ENCODE measurements at places on chromosomes 7 and 10. TPM values are rescaled to one million over a fixed set of nuclear protein-coding genes. Genes with fewer than 3 reads are reported as not detected.
A peak's percentile ranks its signal among the peaks of the same experiment; 100 is the strongest.

The ANXA11 gene
- total RNA-seq: 97.7 TPM

The GIMAP2 gene
- 24.9 TPM for total RNA-seq

The NKX1-2 gene
- not detected for total RNA-seq

GRCh38 chr10:90998733-90999511 lies 78.0 kb upstream of the ANKRD1 start:
- no peak overlapping the region for H3K4me3 ChIP-seq
- no peak for DNase-seq
- H3K36me3 ChIP-seq: no peaks in the 10 kb centered on the region
- H3K27ac ChIP-seq: no peak overlapping the region
- H3K27me3 ChIP-seq: no peaks in the 10 kb centered on the region

- no peak for DNase-seq
- H3K27me3 ChIP-seq: no peaks in the 10 kb centered on the region
- peaks cover 1% of the 10 kb centered on the region for H3K4me1 ChIP-seq
- no peak overlapping the region for H3K4me3 ChIP-seq
- H3K36me3 ChIP-seq: no peaks in the 10 kb centered on the region
Measured at GRCh38 chr7:21656081-21656480, 113.2 kb downstream of the DNAH11 start.

DNA sequence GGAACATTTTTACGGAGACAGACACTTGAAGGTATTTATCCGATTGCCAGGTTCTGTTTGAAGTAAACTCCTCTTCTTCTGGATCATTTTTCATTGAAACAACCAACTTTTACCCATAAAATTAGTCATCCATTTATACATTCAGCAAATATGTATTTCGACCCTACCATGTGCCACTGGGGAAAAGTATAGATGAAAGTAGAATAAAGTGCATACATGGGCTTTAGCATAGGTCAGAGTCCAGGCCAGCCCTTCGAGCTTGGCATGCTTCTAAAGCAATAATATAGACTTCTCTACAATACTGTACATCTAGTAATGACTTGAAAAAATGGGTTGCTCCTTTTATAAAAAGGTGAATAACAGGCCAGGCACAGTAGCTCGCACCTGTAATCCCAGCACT lies 10.1 kb downstream of the SLC25A16 start:
- no peak for DNase-seq
- H3K27ac ChIP-seq: no peak overlapping the region

DNA sequence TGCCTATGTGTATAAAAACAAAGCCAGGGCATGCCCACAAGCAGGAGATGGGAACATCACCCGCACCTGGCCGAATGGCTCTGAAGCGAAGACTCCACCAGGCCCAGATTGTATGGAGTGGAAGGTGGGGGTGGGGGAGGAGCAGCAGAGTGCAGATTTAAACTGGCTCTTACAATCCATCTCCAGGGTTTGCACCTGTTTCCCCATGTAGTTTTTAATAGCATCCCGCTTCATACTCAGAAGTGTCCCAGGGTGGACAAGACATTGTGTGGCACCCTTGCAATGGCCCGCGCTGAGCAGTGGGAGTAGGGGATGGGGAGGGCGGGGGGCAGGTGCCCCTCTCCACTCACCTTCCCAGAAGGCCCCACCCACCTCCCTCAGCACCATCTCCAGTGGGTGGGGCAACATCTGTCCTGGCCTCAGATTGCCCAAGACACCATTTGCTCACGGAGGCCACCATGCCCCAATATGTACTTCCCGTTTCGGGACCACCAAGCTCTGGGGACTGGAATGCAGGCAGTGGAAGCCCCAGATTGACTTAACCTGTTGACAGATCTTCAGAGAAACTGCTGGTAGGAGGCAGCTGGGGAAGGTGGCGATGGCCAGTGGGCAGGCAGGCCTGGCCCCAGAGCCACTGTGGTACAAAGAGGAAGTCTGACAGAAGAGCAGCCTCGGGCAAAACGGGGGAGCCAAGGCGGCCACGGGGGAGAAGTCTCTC lies 23.0 kb downstream of the VSIR start:
- H3K4me1 ChIP-seq: peaks cover 21% of the 10 kb centered on the region
- no peaks in the 10 kb centered on the region for H3K36me3 ChIP-seq
- DNase-seq: no peak
- H3K27ac ChIP-seq: peak overlapping the region; percentile 90
- no peaks in the 10 kb centered on the region for H3K27me3 ChIP-seq
- H3K4me3 ChIP-seq: no peak overlapping the region

DNA sequence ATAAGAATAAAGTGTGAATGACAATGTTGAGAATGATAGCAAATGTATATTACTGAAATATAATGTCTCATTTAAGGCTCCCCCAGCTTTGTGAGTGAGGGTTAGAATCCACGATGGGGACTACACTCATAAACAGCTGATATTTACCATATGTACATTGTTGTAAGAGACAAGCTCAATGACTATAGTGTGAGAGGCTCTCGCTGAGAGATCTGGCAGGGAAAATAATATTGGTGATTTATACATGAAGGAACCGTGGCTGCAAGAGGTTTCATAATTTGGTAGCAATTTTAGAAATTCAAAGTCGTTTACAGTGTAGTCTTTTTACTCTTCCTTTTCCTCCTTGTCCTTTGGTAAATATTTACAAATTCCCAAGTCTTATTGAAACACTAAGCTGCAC lies 342.2 kb upstream of the AKR1E2 start:
- H3K27ac ChIP-seq: no peak overlapping the region
- DNase-seq: peak; percentile 63
- no peaks in the 10 kb centered on the region for H3K4me1 ChIP-seq
- H3K4me3 ChIP-seq: no peak overlapping the region

The MRC1 gene
- 14.0 TPM for total RNA-seq

GRCh38 chr7:150621376-150621775 lies 10.8 kb downstream of the GIMAP6 start:
- no peak overlapping the region for H3K27ac ChIP-seq
- no peaks in the 10 kb centered on the region for H3K4me1 ChIP-seq
- no peaks in the 10 kb centered on the region for H3K27me3 ChIP-seq
- no peak for DNase-seq
- H3K4me3 ChIP-seq: no peak overlapping the region

GRCh38 chr7:11604505-11604904 lies 227.5 kb downstream of the THSD7A start:
- peak; percentile 16 for DNase-seq
- no peak overlapping the region for H3K4me3 ChIP-seq
- H3K36me3 ChIP-seq: no peaks in the 10 kb centered on the region
- no peaks in the 10 kb centered on the region for H3K27me3 ChIP-seq

- H3K4me3 ChIP-seq: no peak overlapping the region
- peak; percentile 66 for DNase-seq
- H3K36me3 ChIP-seq: no peaks in the 10 kb centered on the region
- H3K27me3 ChIP-seq: no peaks in the 10 kb centered on the region
Measured at GRCh38 chr10:71985542-71986250, 21.5 kb downstream of the CHST3 start.

The TCAF2 gene
- 4.4 TPM for total RNA-seq

DNA sequence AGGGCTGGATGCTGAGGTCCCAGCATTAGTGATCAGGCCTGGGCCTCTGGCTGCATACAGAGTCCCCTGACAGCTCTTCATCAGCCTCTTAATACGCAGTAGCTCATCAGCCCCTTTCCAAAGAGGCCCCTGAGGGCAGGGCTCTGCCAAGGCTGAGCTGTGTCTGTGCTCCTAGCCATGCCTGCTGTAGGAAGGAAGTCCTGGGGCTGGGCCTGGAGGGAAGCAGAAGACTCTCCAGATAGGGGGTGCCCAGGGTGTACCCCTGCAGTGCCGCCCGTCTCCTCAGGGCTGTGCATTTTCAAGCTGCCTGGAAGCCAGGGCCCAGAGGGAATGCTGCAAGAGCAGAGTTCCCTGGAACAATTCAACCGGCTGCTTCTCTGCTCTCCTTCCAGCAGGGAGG lies 7.3 kb upstream of the RET start:
- no peaks in the 10 kb centered on the region for H3K36me3 ChIP-seq
- H3K4me1 ChIP-seq: no peaks in the 10 kb centered on the region
- H3K4me3 ChIP-seq: no peak overlapping the region

DNA sequence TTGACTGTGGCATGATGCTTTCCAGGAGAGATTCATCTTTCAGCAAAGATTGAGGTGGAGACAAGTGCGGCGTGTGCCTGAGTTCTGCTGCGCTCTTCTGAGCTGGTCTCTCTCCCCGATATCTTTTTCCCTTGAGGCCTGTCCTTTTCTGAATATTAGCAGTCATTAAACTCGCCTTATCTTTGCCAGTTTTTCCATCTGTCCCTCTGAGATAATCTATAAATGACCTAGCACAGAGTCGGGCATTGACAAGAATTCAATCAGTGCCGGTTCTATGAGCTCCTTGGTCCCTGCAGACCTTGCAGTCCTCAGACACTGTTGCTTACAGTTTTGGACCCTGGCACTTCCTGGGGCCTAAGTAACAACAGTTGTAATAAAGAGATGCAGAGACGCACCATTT lies 89.7 kb upstream of the IKZF1 start:
- DNase-seq: no peak
- H3K36me3 ChIP-seq: no peaks in the 10 kb centered on the region
- H3K27me3 ChIP-seq: no peaks in the 10 kb centered on the region
- no peaks in the 10 kb centered on the region for H3K4me1 ChIP-seq

DNA sequence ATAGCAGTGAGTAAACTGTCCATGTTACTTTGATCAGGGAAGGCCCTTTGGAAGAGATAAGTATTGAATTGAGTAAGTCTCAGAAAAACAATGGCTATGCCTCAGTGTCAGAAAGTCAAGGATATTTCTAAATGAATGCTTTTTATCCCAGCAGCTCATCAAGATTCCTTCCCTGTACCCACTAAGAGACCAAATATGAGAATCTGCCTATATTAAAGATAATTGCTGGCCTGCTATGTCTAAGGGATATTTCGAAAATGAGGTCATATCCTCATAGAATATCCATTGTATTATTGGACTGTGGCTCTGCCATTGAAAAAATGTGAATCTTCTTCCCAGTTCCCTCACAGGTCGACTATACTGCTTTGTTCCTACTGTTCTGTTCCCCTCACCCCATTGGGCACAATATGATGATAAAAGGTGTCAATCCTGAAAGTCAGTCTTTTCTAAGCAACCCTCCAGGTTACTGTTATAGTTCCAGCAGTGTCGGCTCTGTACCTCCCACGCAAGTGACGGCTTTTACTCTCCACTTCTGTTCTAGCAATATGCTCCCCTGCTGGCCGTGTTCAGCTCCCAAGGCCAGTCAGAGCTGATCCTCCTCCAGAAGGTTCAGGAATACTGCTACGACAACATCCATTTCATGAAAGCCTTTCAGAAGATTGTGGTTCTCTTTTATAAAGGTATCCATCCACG lies 51.7 kb downstream of the BZW2 start:
- DNase-seq: no peak
- peaks cover 35% of the 10 kb centered on the region for H3K36me3 ChIP-seq
- no peak overlapping the region for H3K27ac ChIP-seq
- H3K4me3 ChIP-seq: no peak overlapping the region

- DNase-seq: no peak
- H3K27ac ChIP-seq: no peak overlapping the region
Measured at GRCh38 chr7:55557666-55558188, 14.6 kb downstream of the VOPP1 start.

GRCh38 chr7:126700807-126701604 lies 551.7 kb downstream of the GRM8 start:
- H3K4me3 ChIP-seq: no peak overlapping the region
- DNase-seq: peak; percentile 15
- H3K4me1 ChIP-seq: no peaks in the 10 kb centered on the region
- H3K27ac ChIP-seq: no peak overlapping the region
- H3K27me3 ChIP-seq: no peaks in the 10 kb centered on the region

The BLNK gene
- 7.8 TPM for total RNA-seq

DNA sequence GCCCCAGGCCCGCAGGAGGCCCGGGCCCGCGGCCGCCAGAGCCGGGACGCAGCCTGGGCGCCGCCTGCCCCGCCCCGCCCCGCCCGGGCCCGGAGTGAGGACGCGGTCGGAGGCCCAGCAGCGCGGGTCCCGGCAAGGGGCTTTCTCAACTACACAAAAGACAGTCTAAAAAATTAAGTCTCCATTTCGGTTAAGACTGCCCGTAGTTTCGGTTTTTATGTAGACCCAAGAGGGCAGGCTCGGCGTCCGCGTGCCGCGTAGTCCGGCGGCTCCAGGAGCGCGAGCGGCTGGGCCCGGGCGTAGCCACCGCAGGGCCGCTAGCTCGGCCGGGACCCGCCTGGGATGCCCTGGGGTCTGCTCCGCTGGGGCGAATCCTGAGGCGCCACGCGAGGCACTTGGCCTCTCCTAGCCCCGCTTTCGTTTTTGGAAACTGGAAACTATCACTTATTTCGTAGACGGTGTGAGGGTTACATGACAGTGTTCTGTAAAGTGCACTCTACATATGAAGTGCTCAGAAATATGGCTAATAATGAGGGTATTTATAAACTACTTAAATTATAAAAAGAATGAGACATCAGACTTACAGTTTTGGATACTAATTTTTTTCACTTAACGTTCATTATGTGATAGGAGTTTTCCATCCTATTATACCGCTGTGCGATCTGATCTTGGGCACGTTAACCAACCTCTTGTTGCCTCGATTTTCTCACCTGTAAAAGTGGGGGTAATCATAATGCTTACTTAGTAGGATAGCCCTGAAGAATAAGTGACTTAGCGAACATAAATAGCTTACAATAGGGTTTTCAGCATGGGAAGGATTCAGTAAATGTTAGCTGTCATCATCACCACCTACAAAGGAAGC lies 573 bp downstream of the BLVRA start:
- DNase-seq: peak; percentile 75
- peak overlapping the region; percentile 72 for H3K4me3 ChIP-seq
- H3K27ac ChIP-seq: peak overlapping the region; percentile 78
- H3K27me3 ChIP-seq: no peaks in the 10 kb centered on the region
- H3K36me3 ChIP-seq: no peaks in the 10 kb centered on the region
- H3K4me1 ChIP-seq: no peaks in the 10 kb centered on the region

DNA sequence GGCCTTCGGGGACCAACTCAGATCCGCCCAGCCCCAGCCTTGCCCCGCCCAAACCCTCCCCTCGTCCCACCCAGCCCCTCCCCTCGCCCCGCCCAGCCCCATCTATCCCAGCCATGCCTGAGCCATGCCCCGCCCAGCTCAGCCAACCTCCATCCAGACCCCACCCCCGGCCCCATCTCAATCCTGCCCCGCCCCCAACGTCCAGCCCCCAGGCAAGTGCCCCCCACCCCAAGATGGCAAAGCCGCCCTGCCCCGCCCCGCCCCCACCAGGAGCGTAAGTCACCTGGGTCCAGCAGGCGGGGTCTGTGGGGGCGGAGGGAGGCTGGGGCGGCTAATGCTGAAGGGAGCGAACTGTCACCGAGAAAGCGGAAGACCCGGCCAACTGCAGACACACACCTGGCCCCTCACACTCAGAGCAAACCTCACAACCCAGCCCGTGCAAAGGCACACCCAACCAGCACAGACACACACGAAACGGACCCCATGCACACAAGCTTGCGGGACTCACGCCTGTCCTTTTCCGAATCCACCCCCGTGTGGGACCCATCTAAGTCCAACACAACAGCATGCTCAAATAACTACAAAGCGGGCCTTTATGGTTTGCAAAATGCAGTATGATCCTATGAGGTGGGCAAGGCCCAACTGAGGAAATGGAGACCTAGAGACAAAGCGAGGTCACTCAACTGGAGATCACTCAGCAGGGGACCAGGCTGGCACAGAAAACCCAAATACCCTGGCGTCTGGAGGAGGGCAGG lies 11.5 kb upstream of the OGA start:
- no peaks in the 10 kb centered on the region for H3K27me3 ChIP-seq
- H3K27ac ChIP-seq: peak overlapping the region; percentile 54
- H3K36me3 ChIP-seq: no peaks in the 10 kb centered on the region
- H3K4me1 ChIP-seq: peaks cover 14% of the 10 kb centered on the region
- H3K4me3 ChIP-seq: no peak overlapping the region

The ACSM6 gene
- total RNA-seq: not detected
